ENCODE measurements at places on chromosomes 2 and 18. TPM values are rescaled to one million over a fixed set of nuclear protein-coding genes. Genes with fewer than 3 reads are reported as not detected.

Gene EFR3B
- polyA plus RNA-seq: 0.72 TPM

Gene AQP12B
- not detected for polyA plus RNA-seq

Gene CD8B2
- not detected for polyA plus RNA-seq

Gene ABCB11
- 0.04 TPM for polyA plus RNA-seq

Gene MAPRE3
- polyA plus RNA-seq: 149 TPM

Measured in psoas muscle (tissue), 8 donors.